ENCODE measurements at places on chromosomes 7 and 10. TPM values are rescaled to one million over a fixed set of nuclear protein-coding genes. Genes with fewer than 3 reads are reported as not detected.

The PCDH15 gene
- not detected for total RNA-seq

The PTF1A gene
- not detected for total RNA-seq

The C10orf143 gene
- 9.2 TPM for total RNA-seq

The PILRA gene
- total RNA-seq, result 5.8 TPM

The VCL gene
- total RNA-seq, result 29.6 TPM

The PCLO gene
- total RNA-seq, result not detected

The CPVL gene
- 1.3 TPM for total RNA-seq

The NPSR1 gene
- not detected for total RNA-seq

The SNX10 gene
- 8.4 TPM for total RNA-seq

The PRR15 gene
- not detected for total RNA-seq

- H3K27me3 ChIP-seq, result no peaks in the 10 kb centered on the region
- H3K36me3 ChIP-seq, result no peaks in the 10 kb centered on the region
- H3K4me1 ChIP-seq, result no peaks in the 10 kb centered on the region
- DNase-seq, result no peak
These were observed 348.9 kb downstream of the PTPRN2 start for GRCh38 chr7:158238616-158239289.

DNA sequence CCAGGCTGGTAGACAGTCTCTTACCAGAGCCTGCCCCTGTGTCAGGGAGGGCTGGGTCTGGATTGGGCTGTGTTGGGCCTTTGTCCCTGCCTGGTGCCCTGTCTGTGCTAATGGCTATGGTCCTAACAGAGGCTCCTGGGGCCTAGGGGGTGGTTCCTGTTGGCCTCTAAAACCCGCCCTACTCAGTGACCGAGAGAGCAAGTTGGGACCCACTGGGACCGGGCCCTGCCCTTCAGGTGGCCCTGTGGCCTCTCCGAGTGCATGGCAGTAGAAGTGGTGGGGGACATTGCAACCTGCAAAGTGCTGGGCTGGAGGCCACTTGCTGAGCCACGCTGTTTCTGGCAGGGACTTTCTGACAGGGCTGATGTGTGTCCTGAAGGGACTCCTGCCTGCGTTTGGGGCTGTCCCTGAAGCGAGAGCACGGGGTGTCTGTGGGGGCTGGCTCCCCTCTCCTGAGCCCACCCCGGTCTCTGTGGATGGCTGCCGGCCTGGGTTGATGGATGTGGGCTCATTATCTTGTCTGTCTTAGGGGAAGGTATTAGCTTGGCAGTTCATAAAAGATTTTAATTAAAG is 56.2 kb downstream of the GLRX3 start:
- no peaks in the 10 kb centered on the region for H3K27me3 ChIP-seq
- H3K36me3 ChIP-seq, result no peaks in the 10 kb centered on the region
- DNase-seq, result no peak

GRCh38 chr10:12727832-12728215 is 273.7 kb downstream of the CCDC3 start:
- no peak overlapping the region for H3K27ac ChIP-seq
- no peaks in the 10 kb centered on the region for H3K36me3 ChIP-seq
- H3K4me3 ChIP-seq, result no peak overlapping the region
- H3K4me1 ChIP-seq, result peaks cover 8% of the 10 kb centered on the region
- DNase-seq, result no peak

DNA sequence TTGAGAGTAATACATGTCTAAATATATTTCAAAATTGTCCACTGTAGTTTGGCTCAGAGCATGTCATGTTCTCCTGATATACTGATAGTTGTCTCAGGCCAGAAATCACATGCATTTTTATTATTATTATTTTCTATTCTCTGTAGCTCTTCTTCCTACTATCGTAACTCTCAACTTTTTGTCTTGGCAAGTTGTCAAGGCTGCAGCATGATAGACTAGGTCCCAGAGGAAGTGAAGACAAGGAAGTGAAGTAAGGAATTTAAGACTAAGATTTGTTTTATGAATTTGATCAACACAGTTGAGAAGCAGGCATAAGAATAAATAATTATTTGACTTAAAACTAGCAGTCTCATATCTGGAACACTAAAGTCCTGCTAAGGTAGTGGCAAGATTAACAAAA is 369.5 kb downstream of the ABCA13 start:
- H3K4me1 ChIP-seq, result no peaks in the 10 kb centered on the region
- H3K4me3 ChIP-seq, result no peak overlapping the region
- no peaks in the 10 kb centered on the region for H3K27me3 ChIP-seq
- no peak overlapping the region for H3K27ac ChIP-seq
- DNase-seq, result no peak

DNA sequence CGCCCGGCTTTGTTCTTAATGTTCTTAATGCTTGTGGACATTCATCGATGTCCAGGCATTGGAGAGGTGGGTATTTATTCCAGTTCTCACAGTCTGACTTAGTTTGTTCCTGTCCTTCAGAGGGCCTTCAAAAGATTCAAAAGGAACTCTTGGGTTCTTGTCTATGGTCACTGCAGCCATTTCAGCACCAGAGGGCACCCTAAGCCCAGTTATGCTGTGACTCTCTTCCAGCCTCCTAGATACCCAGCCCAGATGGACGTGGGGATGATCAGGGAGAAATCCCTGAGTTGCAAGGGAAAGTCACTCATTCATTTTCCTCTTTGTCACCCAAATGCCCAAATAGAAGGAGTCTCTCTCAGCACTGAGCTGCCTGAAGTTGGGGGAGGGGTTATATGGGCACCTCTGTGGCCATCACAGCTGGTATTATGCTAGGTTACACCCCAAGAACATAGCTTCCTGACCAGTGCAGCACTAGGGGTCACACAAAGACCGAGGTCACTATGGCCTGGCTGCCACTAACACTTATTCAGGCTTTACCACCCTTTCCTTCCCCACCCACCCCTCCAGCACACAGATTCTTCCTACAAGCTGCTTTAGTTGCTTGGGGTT is 26.5 kb upstream of the CCDC126 start:
- H3K4me3 ChIP-seq, result no peak overlapping the region
- no peaks in the 10 kb centered on the region for H3K27me3 ChIP-seq
- H3K36me3 ChIP-seq, result no peaks in the 10 kb centered on the region

DNA sequence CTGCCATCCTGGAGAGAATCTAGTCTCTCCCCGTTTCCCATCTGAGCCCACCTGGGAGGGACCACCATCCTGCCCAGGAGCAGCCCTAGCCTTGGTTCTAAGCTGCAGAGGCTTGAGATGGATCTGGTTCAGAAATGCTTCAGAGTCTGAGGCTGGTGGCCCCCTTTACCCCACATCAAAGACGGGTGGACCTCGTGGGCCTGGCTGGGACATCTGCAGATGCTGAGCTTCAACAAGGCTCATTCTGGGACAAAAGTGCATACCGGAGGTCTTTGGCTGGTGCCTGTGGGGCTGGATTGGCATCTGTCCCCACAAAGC is 4.9 kb upstream of the IRF5 start:
- H3K4me3 ChIP-seq, result no peak overlapping the region
- H3K27me3 ChIP-seq, result no peaks in the 10 kb centered on the region
- no peaks in the 10 kb centered on the region for H3K36me3 ChIP-seq
- H3K27ac ChIP-seq, result peak overlapping the region; percentile 35
- H3K4me1 ChIP-seq, result peaks cover 25% of the 10 kb centered on the region

GRCh38 chr10:31148951-31149350 is 117.3 kb upstream of the ZNF438 start:
- H3K4me3 ChIP-seq, result no peak overlapping the region
- no peaks in the 10 kb centered on the region for H3K27me3 ChIP-seq
- H3K27ac ChIP-seq, result no peak overlapping the region
- DNase-seq, result no peak
- no peaks in the 10 kb centered on the region for H3K36me3 ChIP-seq

DNA sequence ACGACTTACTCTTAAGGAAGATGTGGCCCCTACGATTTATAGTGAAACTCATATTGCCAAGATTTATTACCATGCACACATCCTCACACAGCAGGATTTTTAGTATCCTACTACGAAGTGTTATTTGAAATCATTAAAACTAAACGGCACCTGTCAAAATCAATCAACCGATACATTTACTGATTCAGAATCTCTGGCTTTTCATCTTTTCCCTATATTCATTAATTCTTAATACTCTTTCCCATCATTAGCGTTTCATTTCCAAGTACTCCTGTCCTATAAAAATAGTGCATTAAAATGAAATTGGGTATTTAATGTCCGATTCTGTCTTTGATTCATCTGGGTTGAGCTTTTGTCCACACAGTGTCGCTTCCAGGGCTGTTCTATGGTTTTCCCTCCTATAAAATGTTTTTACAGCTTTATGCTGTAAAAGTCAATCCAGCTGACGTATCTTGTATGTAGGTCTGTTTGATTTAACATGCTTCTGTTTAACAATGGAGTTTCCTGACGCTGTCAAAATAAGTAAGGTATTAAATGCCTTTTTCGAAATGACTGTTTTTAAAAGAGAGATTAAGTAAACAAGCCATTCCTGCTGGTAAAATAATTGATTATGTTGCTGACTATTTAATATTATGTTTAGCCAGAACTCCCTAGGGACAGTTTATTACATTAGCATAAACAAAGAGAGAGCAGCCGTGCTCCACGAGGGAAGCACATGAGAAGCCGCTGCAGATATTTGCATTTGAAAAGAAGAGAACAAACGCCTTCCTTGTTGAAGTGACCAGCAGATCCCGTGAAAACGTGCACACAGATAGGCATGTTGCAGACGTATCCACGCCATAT is 22.3 kb upstream of the SFMBT2 start:
- H3K27ac ChIP-seq, result no peak overlapping the region
- no peaks in the 10 kb centered on the region for H3K4me1 ChIP-seq
- DNase-seq, result no peak
- H3K36me3 ChIP-seq, result no peaks in the 10 kb centered on the region
- no peak overlapping the region for H3K4me3 ChIP-seq
- no peaks in the 10 kb centered on the region for H3K27me3 ChIP-seq

DNA sequence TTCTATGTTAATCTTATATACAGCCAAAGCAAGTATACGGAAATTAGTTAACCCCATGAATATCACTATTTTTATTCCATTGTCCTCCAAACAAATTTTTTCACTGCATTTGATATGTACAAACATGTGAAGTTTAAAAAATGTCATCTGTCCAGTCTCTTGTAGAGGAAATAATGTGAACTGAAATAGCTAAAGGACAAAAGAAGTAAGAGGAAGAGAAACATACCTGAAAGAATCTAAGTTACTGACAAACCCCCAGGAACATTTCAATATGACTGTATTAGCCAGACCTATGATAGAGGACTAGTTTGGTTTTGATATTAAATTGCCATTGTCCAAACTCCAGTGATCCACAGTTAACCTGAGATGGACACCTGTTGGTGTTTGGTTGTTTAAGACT is 80.6 kb downstream of the NRCAM start:
- H3K4me3 ChIP-seq, result no peak overlapping the region
- DNase-seq, result no peak
- no peaks in the 10 kb centered on the region for H3K4me1 ChIP-seq
- no peak overlapping the region for H3K27ac ChIP-seq
- H3K27me3 ChIP-seq, result no peaks in the 10 kb centered on the region
- H3K36me3 ChIP-seq, result no peaks in the 10 kb centered on the region

- H3K27me3 ChIP-seq, result no peaks in the 10 kb centered on the region
- no peaks in the 10 kb centered on the region for H3K36me3 ChIP-seq
- peaks cover 10% of the 10 kb centered on the region for H3K4me1 ChIP-seq
These were observed 69.3 kb downstream of the ADRA2A start for GRCh38 chr10:111146025-111146640.

- no peaks in the 10 kb centered on the region for H3K36me3 ChIP-seq
- no peaks in the 10 kb centered on the region for H3K4me1 ChIP-seq
- no peaks in the 10 kb centered on the region for H3K27me3 ChIP-seq
- H3K27ac ChIP-seq, result no peak overlapping the region
- H3K4me3 ChIP-seq, result no peak overlapping the region
These were observed 516.5 kb upstream of the KLF6 start for GRCh38 chr10:4301291-4302045.

- no peaks in the 10 kb centered on the region for H3K27me3 ChIP-seq
- H3K4me3 ChIP-seq, result no peak overlapping the region
- no peak overlapping the region for H3K27ac ChIP-seq
- H3K4me1 ChIP-seq, result no peaks in the 10 kb centered on the region
- H3K36me3 ChIP-seq, result peaks cover 5% of the 10 kb centered on the region
These were observed 53.8 kb downstream of the NCAPG2 start for GRCh38 chr7:158650821-158651225.

GRCh38 chr10:35770817-35771355 is 128.8 kb upstream of the FZD8 start:
- H3K4me3 ChIP-seq, result no peak overlapping the region
- no peak overlapping the region for H3K27ac ChIP-seq
- DNase-seq, result no peak
- no peaks in the 10 kb centered on the region for H3K4me1 ChIP-seq
- H3K27me3 ChIP-seq, result no peaks in the 10 kb centered on the region

DNA sequence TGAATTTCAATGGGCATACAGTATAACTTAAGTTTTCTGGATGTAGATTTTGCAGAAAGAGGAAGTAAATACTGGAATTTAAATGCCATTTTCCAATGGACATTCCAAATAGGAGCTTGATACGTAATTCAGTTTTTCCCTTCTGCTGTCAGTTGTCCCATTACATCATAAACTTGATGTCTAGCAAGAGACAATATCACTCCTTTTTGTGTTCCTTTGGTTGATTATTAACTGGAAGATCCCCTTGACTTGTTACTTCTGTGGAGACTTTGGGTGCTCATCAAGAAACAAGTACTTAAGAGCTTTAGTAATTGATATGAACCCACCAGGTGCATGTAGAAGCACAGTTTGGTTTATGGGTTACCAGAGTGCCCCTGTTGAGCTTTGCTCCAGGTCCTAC is 116.1 kb downstream of the ST7 start:
- H3K4me3 ChIP-seq, result no peak overlapping the region
- no peaks in the 10 kb centered on the region for H3K27me3 ChIP-seq
- DNase-seq, result no peak
- H3K36me3 ChIP-seq, result no peaks in the 10 kb centered on the region
- H3K27ac ChIP-seq, result no peak overlapping the region

DNA sequence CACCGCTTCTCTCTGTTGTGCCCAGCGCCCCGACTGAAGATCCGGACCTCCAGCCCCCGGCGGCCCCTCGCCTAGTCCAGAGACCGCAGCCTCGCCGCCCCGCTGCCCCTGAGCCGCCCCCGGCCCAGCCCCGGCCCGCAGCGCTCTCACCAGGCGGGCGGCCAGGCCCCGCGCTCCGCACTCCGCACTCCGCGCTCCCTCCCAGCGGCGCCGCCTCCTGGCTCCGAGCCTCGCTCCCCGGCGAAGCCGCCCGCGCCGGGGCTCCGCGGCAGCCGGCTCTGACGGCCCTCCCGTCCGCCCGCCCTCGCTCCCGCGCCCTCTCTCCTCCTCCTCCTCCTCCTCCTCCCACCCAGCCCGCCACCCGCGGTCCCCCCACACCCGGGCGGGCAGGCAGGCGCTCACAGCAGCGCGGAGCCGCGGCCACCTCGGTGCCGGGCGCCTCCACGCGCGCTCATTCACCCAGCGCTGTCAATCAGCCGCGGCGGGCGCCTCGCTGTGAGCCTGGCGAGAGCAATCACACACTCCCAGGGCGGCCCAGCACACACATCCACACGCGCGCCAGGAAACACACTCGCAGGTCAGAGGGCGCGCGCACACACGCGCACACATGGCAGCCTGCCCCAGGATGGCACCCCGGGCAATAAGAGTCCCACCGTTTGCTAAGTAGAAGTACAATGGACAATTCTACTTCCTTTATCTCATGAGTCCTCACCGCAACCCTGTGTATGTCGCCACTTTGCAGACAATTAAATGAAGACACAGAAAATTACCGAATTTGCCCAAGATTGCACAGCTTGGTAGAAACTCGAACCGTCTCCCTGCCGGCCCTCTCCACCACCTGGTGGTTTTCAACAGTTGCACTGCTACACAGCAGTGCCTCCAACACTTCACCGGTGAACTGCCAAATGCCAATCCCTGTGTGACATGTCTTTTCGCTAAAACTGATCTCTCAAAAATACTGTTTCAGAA is at the start of gene PRRT4:
PRRT4 (minus strand) TSS at position 280 of the 969 bp plus-strand sequence.
- DNase-seq, result peak; percentile 56
- peaks cover 14% of the 10 kb centered on the region for H3K4me1 ChIP-seq
- H3K27me3 ChIP-seq, result peaks cover 13% of the 10 kb centered on the region
- peak within 1 kb of the TSS; percentile 19 for H3K4me3 ChIP-seq

Data from CD4-positive, alpha-beta memory T cell (primary cell).